ENCODE measurements at places on chromosomes 1 and 21.
A peak's percentile ranks its signal among the peaks of the same experiment; 100 is the strongest.

- no peak for ATAC-seq
Observed at GRCh38 chr1:207891148-207891547, 19.8 kb downstream of the CD34 start.

GRCh38 chr1:75937034-75937433, 4.8 kb upstream of the ASB17 start:
- ATAC-seq, result no peak

DNA sequence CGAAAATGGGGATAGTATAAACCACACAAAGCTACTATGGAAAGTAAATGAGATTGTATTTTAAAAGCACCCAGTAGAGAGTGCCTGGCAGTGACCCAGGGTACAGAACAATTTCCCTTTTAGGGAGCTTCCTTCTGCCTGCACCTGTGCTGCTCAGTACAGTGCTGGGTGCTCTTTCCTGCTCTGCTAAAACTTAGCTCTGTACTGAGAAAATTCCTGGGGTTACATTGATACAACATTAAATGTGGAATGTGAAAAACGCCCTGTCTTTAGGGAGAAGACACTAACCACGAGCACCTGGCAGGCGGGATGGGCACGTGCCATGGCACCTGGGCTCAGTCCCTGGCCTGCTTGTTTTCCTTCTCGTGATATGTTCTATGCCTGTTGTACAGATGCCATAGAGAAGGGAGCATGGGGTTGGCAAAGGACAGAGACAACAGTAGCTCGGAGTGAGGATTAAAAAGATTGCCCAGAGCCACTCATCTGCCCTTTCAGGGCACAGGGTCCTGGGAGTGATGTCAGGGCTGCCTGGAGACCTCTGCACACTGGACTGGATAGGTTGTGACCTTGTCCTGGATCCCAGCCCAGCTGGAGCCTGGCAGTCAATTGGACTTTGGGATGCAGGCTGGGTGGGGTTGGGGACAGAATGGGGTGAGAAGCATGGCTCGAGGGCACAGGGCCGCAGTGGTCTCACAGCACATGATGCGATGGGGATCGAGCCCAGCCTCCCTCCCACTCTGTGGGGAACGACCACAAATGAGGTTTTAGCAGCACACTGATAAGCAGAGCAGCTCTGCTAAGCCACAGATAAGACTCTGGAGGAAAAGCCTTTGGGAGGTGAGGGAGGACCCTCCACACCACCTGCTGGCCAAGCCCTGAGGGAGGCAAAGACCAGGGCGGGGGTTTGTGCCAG, 4.2 kb downstream of the SPATA46 start:
- no peak for ATAC-seq

DNA sequence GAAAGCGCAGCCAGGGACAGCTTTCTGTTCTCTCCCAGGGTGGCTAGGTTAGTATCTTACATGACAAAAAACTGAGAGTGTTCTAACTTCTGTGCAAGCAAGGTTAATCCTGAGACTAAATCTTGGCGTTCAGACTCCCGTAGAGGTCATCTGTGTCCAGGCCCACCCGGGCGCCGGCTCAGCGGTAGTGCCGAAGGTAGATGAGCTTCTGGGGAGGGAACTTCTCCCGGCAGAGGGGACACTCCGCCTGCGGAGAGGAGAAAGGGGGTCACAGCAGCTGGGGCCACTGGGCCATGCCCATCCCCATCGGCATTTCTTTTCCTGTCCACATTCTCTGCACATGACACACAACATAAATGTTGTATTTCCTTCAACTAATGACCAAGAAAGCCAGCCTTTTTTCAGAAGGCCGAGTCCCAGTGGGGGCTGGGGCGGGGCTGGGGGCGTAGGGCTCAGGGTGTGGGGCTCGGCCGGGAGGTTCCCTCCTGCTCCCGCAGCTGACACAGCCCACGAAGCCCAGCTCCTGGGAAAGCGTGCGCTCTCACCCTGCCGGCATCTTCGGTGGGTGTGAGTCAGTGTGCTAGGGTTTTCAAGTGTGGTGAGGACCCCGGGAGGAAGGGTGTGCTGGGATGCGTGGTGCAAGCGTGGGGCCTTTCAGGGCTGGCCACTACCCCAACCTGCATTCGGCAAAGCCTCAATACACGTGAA, 6.6 kb downstream of the PEX10 start:
- no peak for ATAC-seq

DNA sequence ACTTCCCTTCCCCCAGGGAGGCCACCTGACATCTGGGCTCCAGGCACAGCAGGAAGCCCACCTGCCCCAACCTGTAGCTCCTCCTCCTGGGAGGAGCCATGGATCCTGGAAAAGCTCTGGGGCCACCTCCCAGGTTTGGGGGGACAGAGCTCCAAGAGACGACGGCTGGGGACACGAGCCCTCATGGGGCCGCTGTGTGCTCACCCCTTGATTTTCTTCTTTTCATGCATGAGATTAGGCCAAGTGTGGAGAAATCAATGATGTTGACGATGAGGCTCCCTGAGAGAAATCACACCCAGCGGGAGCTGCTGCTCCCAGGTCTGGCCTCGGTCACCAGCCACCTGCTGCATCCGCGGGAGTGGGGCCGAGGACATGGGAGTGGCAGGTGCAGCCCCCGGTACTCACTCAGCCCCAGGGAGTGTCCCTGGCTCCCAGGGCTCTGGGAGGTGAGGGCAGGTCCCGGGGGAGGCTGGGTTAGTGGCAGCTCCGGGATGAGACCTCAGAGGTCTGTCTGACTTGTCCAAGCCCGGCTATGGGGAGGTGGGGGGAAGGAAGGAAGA, 8.7 kb downstream of the TNFRSF14 start:
- no peak for ATAC-seq

DNA sequence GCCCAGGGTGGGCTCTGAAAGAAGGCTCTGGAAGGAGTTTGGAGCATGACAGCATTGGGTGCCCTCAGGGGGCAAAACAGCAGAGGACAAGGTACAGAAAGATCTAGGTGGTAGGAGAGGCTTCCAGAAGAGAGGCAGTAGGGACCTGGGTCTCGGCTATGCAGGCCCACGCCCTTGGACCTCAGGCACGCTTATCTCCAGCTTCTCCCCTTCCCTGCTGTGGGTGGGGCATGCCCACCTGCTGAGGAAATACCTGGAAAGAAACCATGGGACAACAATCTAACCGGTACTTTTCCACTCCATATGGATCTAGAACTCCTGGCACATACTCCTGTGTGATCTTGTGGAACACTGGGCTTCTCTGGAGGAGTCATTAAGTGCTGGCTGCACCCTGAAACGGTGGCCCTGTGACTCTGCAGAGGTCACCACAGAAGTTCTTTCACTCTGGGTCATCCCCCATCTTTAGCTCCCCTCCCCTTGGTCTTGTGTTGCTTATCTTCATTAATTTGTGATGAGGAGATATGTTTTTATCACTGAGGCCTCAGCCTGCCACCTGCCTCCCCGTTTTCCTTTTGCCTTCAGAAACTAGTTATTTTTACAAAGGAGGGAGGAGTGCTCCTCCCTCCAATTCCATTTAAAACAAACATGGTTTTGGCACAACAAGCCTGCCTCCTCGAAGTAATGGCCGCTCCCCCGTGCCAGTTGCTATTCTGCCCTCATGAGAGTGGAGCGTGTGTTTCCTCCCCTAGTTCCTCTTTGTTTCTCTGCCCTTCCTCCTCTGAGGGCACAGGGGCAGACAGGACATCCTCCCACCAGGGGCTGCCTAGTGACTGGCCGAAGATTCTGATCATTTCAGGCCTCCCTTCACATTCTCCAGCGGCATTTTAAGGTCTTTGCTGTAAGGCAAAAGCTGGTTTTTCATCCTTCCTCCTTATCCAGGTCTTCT, 78.0 kb upstream of the ATP5PO start:
- ATAC-seq, result peak; percentile 39
